ENCODE measurements at places on chromosomes 13 and 19.

GRCh38 chr13:76868371-76868770 lies 17.8 kb downstream of the KCTD12 start:
- DNase-seq = peak; percentile 58

DNA sequence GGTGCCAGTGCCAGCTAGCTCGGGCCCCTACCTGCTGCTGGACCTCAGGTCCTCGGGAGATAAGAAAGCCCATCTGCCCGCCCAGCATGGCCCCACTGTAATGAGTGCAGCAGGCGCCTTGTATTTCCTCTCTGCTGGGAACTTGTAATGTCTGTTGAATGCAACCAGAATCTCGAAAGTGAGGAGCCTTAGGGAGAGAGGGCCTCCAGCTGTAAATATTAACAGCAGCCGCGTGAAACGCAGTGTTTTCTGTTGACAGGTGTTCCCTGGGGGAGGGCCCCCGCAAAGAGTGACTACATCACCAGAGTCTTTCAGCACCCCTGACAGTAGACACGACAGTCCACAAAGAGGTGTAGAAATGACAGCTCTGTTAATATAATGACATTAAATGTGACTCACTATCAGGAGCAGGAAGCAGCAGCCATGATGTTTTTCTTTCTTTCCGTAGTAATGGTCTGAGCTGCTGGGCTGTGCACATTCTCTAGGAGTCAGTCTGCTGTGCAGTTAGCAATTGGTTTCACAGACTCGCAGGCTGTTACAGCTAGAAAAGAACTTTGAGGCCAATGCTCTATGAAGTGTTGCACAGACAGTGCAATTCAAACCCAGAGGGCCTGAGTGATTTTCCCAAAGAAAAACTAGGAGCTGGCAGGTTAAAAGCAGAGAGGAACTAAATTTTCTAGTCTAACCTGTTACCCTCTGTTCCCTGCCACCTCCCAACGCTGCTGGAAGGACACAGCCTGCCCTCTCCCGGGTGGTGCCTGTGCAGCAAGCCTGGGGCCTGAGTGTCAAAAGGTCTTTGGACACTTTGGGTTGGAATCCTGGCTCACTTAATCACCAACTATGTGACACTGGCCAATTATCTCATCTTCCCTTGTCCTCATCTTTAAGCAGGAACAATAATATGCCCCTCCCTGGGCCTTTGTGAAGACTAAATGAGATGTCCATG lies 58.6 kb upstream of the WASF3 start:
- no peak for DNase-seq

DNA sequence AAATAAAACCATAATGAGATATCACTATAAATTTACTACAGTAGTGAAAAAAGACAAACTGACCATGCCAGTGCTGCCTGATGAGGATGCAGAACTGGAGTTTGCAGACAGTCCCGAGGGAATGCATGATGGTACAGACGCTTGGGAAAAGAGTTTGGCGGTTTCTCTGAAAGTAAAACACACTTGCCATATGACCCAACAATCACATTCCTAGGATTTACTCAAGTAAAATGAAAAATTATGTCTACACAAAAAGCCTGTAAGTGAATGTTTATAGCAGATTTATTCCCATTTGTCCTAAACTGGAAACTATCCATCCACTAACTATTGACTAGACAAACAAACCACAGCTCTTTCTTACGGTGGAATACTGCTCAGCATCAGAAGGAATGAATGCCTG lies 271.0 kb downstream of the DNAJC15 start:
- no peak for DNase-seq

GRCh38 chr19:34044021-34044420 lies 128.3 kb upstream of the LSM14A start:
- no peak for DNase-seq

GRCh38 chr13:88246239-88246638 lies 575.1 kb downstream of the SLITRK5 start:
- no peak for DNase-seq

GRCh38 chr19:6204212-6204611 lies 68.7 kb downstream of the ACSBG2 start:
- DNase-seq = no peak

DNA sequence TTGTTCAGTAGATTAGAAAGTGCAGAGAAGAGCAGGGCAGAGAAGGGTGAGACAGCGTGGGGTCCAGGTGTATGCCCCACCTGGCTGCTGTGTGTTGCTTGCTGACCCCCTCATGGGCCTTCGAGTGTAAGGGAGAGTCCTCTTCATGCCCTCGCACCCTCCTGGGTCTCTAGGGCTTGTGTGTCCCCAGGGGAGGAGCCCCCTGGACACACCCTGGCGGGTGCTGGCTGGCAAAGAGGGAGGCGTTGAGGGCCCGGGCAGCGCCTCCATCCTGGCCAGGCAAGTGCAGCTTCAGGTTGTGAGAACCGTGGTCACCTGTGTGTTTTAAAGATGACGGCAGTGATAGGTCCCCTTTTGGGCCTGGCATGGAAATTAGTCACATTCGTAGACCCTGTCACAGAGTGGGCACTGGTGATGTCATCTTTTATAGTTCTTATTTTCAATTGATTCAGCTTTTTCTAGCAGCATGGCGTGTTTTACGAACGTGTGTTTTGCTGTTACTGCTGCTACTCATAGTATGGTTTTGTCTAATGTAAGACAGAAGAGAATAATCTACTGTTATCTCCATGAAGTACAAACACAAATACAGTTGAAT lies 18.7 kb downstream of the TFDP1 start:
- DNase-seq = no peak

DNA sequence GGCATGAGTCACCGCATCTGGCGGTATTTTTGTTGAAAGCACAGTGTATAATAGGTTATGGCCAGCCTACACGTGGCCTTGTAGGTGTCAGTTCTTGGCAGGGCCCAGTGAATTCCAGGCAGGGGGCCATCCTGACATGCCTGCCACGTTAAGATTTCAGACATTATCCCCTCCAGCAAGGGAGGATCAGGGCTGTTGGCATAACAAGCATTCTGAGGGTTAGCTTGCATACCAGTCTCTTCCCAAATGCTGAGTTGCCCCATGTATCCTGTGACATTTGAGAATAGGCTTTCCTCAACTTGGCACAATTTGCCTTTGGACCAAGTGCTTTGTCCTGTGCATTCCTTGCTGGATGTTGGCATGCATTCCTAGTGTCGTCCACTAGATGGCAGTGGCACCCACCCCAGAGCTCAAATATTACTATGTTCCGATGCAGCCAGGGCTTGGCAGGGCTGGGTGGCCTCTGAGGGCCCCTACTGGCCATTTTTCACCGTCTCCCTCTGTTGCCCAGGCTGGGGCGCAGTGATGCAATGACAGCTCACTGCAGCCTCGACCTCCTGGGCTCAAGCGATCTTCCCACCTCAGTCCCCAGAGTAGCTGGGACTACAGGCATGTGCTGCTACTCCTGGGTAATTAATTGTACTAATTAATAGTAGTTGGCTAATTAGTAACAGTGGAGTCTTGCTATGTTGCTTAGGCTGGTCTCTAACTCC lies 31.2 kb downstream of the NLRP12 start:
- peak; percentile 51 for DNase-seq

DNA sequence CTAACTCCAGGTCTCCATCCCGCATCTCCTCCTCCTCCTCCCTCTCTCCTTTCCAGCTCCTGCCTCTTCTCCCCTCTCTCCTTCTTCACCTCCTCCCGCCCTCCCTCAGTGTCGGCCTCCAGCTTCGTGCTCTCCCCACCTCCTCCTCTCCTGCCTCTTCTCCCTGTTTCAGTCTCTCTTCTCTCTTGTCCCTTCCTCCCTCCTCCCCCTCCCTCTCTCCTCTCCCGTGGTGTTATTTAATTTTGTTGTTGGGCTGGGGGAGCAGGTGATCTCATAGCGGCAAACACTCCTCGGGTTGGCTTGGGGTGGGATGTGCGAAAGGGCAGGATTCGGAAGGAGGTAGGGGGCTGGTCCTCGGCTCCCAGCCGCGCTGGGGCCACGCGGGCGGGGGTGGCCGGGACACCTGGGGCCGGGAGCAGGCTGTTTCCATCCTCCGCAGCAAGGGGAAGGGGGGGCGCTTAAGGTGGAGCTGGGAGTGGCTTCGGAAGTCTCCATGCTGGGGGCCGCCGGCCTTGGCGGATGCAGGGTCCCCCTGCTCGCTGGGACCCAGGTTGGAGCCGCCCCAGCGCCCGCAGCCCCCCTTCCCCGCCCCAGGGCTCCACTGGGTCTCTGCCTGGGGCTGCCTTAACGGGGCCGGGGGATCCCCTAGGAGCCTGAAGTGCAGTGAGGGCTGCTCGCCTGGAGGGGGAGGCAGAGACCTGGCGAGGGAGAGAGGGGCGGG lies at the start of gene CA11:
TSS of gene CA11 (minus strand) at position 187 of the 721 bp plus-strand sequence. CDS start 555 bp downstream, outside the sequence.
- peak; percentile 85 for DNase-seq

DNA sequence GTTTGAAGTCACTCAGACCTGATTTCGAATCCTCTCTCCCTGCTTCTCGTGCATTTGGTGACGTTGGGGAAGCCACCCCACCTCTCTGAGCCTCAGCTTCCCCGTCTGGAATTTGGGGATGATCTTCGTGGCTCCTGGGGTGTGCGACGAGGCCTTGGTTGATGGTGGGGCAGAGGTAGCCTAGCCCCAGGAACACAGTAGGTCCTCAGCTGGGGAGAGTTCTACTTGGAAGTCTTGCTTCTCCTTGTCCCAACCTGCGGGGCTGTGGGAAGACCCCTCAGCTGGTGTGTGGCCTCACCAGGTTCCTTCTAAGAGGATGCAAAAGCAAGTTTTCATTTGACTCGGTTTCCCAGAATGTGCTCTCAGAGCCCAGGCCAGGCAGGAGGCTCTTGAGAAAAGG lies 13.1 kb downstream of the HPN start:
- DNase-seq = no peak

GRCh38 chr19:24049537-24049936 lies 37.5 kb upstream of the ZNF254 start:
- DNase-seq = no peak

DNA sequence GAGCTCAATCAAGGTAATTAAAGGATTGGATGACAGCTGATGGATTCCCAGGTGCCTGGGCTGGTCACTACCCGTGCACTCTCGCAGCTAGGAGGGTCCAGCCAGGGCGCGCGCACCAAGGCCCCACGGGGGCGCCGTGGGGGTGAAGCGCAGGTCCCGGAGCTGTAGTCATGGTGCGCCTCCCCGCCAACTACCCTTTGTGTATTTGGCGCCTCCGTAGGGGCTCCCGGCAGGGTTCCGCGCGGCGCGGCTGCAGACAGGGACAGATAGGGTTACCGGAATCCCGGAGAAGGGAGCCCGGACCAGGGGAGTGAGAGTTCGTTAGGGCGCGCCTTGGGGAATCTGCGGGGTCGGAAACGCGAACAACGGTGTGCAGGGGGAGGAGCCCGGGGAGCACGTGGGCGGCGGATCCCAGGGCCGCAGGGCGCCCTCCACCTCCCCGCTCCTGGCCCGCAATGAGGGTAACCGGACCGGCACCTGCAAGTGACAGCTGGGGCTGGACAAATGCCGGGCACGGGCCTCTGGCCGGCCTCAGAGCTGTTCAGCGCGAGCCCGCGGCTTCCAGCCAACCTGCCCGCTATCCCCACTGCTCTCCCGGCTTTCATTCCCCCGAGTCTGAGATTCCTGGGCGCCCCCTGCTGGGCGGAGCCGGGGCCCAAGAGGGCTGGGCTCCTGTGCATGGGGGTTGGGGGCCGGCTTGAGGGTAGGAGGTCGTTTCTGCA lies 3.4 kb upstream of the PRAM1 start:
- DNase-seq = peak; percentile 36

GRCh38 chr13:97429681-97430081 lies 4.3 kb upstream of the RAP2A start:
- DNase-seq = no peak

- peak; percentile 39 for DNase-seq
Observed at GRCh38 chr19:49114630-49115363, 627 bp downstream of the LIN7B start.

- no peak for DNase-seq
Observed at GRCh38 chr13:108158746-108159145, 56.6 kb downstream of the LIG4 start.

- DNase-seq = no peak
Observed at GRCh38 chr13:99986741-99987140, 5.2 kb downstream of the ZIC2 start.

- no peak for DNase-seq
Observed at GRCh38 chr13:65965501-65965900, 1264.6 kb downstream of the PCDH9 start.

DNA sequence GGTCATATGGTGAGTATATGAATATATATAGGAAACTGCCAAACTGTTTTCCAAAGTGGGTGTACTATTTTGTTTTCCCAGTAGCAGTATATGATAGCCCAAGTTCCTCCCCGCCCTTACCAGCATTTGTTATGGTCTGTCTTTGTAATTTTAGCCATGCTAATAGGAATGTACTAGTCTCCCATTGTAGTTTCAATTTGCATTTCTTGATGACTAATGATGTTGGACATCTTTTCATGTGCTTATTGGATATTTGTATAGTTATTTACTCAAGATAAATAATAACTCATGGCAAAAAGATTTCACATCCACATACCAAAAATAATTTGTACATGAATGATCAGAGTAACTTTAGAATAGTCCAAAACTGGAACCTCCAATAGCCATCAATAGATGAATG lies 75.3 kb upstream of the SERP2 start:
- no peak for DNase-seq

DNA sequence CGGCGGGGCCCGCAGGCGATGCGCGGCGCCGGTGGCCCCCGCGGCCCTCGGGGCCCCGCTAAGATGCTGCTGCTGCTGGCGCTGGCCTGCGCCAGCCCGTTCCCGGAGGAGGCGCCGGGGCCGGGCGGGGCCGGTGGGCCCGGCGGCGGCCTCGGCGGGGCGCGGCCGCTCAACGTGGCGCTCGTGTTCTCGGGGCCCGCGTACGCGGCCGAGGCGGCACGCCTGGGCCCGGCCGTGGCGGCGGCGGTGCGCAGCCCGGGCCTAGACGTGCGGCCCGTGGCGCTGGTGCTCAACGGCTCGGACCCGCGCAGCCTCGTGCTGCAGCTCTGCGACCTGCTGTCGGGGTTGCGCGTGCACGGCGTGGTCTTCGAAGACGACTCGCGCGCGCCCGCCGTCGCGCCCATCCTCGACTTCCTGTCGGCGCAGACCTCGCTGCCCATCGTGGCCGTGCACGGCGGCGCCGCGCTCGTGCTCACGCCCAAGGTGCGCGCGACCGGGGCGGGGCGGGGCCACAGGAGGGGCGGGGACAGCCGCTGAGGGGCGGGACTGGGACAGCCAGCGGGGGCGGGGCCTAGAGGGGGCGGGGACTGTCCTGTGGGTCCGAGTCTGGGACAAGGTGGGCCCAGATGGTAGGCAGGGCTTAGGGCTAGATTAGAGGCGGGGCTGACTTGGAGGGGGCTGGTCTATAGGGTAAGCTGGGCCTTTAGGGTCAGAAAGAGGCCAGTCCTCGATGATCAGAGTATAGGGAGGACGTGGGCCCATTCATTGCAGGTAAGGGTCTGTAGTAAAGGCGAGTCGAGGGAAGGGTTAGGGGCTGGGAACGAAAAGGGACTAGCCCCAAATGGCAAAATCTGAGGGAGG lies 5.1 kb downstream of the GRIN2D start:
- peak; percentile 71 for DNase-seq

GRCh38 chr19:29409076-29409862 lies 116.5 kb upstream of the VSTM2B start:
- no peak for DNase-seq

DNA sequence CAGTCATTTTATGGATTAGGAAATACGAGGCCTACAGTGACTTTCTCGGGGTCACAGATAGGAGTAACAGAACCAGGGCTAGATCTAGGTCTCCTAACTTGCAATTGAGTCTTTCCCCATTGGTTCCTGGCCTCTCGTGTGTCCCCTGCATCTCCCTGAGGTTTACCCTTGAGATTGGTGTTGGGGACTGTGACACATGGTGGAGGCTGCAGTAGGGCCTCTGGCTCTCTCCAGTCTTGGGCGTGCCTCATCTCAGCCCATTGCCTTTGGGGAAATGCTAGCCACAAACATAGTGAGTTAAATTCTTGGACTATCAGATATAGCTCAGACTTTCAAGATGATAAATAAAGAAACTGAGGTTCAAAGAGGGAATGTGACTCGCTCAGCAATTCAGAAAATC lies 212.1 kb downstream of the KCNRG start:
- no peak for DNase-seq

- DNase-seq = no peak
Observed at GRCh38 chr19:5200844-5201243, 139.8 kb downstream of the PTPRS start.

All from NCI-H1694 (cell line).